ENCODE measurements at places on chromosomes 5 and 9. TPM values are rescaled to one million over a fixed set of nuclear protein-coding genes. Genes with fewer than 3 reads are reported as not detected.

CATSPER3 gene
- 0.71 TPM for total RNA-seq

ASS1 gene
- total RNA-seq = 2.0 TPM

NSG2 gene
- not detected for total RNA-seq

ZNF454 gene
- 0.55 TPM for total RNA-seq

NUDT12 gene
- 3.6 TPM for total RNA-seq

TAF1L gene
- total RNA-seq = not detected

HEMGN gene
- not detected for total RNA-seq

SHOC1 gene
- not detected for total RNA-seq

ACOT12 gene
- total RNA-seq = not detected

KCNN2 gene
- 1.3 TPM for total RNA-seq

TMEM215 gene
- total RNA-seq = not detected

SHC3 gene
- 2.0 TPM for total RNA-seq

ECM2 gene
- total RNA-seq = not detected

TMOD1 gene
- 0.74 TPM for total RNA-seq

PRR7 gene
- total RNA-seq = 6.5 TPM

BTNL9 gene
- total RNA-seq = 0.13 TPM

DNAH5 gene
- total RNA-seq = 1.7 TPM
